ENCODE measurements at places on chromosomes 1 and 21.
A peak's percentile ranks its signal among the peaks of the same experiment; 100 is the strongest.

DNA sequence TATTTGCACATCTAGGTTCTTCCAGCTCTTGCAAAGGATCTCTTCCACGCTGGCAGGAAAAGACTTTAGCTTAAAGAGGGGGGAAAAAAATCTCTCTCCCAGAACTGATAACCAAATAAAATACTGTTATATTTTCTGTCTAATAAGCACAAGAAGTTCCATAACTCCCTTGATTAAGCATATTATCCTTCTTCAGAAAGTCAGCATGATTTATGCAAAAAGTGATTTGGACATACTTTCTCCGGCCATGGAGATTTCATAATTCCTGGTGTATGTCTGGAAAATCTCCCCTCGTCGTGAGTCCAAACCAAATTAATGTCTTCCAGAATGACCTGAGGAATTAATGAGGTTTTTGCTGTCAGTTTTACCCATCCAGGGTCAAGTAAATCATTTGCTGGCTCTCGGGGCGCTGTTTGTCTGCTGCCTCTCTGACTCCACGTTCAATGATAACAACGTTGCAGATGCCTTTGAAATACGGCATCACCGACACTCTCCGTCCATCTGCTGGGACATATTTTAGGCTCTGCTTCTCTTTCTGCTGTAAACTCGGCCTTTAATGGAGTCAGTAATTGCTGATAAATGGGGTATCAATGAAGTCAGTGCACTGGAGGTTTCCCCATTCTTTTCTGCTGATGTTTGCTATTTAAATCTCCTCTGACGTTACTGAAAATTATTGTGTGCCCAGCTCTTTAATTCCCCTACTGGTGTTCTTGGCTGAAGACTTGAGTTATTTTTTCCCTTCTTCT, 112.9 kb downstream of the HLX start:
- no peak for DNase-seq

DNA sequence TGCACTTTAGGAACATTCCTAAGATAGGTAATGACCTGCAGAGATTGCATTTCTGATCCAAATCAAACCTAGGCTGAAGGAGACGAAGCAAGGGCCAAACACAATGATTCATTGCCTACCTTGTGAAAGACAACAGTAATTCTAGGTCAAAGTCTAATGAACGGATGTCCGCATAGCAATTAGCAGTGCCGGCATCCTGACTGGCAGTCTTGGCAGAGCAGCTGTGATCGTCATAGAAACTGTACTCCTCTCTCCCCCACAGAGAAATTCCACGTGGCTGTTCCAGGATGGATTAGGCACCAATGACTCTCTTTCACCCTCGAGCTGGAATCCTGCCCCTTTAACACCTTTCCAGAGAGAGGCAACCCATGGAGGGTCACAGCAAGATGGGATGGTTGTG, 28.9 kb upstream of the VAV3 start:
- DNase-seq = no peak

- no peak for DNase-seq
Measured at GRCh38 chr21:39083377-39084008, 99.8 kb downstream of the PSMG1 start.

- DNase-seq = no peak
Measured at GRCh38 chr1:185287451-185287850, 29.6 kb downstream of the IVNS1ABP start.

GRCh38 chr21:31310750-31311149, 33.3 kb downstream of the TIAM1 start:
- DNase-seq = peak; percentile 66

DNA sequence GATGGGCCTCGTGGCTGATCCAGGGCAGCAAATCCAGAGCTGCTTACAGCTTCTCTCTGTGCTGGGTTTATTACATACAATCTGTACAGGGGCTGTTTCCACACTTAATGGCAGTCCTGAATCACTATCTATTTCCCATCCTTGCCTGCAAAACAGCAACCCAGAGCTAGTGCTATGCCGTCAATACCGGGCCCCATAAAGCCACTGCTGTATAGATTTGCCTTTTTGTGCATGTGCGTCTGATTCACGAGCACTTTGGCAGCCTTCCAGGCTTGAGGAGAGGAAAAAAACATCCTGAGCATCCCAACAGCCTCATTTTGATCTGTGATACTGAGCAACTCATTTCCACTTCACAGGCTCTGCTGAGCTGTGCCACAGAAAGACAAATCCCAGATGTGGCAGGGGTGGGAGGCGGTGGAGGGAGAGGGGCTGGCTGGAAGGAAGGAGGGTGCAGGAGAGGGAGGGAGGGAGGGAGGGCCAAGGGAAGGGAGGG, 65.2 kb upstream of the TARBP1 start:
- DNase-seq = peak; percentile 55

GRCh38 chr1:178630417-178630816, 94.6 kb upstream of the RALGPS2 start:
- no peak for DNase-seq

GRCh38 chr1:235597867-235598553, 51.6 kb downstream of the GNG4 start:
- DNase-seq = no peak

- DNase-seq = no peak
Measured at GRCh38 chr1:113534130-113534817, 144.0 kb downstream of the MAGI3 start.

DNA sequence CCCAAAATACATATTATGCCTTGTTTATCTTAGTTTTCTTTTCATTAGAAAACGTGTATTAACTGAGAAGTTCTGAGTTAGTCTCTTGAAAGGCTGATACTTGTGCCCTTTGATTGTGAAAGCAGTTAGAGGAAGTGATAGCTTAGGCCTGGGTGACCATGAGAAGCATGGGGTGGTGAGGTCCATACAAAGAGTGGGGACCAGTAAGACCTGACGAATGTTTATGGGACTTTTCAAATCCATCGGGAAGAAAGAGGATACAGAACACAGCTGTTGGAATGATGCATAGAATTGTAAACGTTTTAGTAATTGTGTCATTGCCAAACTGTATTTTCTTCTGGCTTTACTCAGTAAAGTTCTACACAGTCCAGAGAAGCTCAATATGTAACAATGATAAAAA, 259.8 kb downstream of the LMO4 start:
- no peak for DNase-seq

- no peak for DNase-seq
Measured at GRCh38 chr1:64963466-64963865, 2.9 kb downstream of the JAK1 start.

Measured in NCI-H1436 treated with DMSO at 0.1 percent for 48 hours (cell line).